ENCODE measurements at places on chromosomes 5 and 9. TPM values are rescaled to one million over a fixed set of nuclear protein-coding genes. Genes with fewer than 3 reads are reported as not detected.

ECM2 gene
- polyA plus RNA-seq: 10.8 TPM

DNA sequence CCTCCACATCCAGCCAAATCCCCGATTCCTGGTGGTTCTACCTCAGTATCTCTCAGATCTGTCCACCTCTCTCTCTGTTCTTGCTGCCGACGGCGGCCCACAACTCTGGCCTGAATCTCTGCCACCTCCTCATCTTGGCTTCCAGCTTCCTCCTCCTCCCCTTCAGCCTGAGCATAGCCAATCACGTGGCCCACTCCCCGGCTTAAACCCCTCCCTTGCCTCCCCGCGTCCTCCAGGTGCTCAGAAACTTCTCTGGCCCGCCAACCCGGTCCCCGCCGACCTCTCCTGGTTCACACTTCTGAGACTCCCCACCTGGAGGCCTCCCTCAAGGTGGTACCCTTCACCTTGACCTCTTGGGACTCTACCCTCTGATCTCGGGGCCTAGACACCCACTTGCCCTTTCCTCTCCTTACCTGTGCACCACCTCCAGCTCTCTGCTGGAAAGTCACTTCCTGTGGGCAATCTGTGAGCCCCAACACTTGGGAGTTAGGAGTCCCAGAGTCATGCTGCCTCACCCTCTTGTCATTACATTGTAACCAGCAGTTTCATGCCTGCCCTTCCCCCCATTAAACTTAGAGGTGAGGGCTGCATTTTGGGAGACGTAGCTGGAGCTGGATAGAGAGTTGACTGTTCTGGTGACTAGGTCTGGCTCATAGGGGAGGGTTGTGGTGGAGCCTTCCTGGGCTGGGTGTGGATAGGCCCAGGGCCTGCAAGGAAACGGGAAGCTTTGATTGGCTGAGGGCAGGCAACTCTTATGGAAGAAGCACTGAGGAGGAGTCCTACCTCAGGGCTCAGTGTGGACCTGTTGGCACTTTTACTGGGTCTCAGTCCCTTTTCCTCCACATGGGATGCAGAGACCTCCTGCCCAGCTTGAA, 4.5 kb upstream of the SET start:
- DNase-seq: peak; percentile 83

ITGA2 gene
- polyA plus RNA-seq: 0.50 TPM

HAVCR2 gene
- polyA plus RNA-seq: 1.8 TPM

GRCh38 chr9:784202-784601, 57.3 kb upstream of the DMRT1 start:
- no peak for DNase-seq

DNA sequence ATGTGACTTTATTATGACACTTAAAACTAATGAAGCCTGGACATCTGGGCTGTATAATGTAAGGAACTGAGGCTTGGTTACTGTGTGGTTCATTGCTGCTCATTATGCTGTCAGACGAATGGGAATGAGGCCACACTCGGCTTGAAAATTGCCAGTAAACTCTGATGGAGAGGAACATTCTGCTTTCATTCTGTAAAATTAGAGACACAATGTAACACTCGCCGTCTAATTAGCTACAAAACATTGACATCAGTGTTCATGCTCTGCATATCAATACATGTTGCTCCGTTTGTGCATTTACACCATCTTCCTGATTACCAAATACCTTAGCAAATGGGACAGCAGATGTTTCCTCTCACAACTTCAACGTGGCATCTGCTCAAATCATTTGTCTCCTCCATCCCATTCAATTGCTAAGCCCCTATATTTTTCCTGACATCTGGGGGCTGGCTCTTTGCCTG, 133.0 kb downstream of the SLC28A3 start:
- DNase-seq: no peak

DNA sequence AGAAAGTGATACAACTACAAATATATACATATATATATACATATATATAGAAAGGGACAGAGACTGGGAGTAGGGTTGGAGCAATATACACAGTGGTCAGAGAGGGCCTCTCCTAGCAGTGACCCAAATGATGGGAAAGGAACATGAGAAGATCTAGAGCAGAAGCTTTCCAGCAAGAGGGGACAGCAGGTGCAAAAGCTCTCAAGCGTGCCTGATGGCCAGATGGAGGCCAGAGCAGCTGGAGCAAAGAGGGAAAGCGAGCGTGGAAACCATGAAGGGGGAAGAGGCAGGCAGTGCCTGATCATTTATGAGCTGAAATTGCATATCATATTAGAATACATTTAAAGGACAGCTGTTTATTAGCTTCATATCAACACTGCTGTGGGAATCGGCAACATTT, 7.6 kb upstream of the GRPEL2 start:
- DNase-seq: no peak

IL7R gene
- 0.68 TPM for polyA plus RNA-seq

DNA sequence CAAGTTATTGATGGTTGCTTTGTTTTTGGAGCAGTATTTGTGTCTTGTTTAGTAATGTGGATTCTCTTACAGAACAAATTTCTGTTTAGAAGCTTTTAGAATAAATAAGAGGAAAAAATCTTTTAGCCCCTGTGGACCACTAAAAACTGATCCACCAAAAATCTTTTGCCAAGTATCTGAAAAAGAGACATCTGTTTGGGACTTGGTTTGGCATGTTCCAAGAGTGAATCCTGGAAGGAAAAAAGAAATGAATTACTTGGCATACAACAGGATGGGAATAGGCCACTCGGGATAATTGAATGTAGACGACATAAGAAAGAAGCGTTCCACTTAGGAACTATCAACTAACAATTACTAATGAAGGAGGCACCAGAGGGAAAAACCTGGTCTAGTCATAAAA, 1350.1 kb upstream of the C9orf72 start:
- no peak for DNase-seq

DNA sequence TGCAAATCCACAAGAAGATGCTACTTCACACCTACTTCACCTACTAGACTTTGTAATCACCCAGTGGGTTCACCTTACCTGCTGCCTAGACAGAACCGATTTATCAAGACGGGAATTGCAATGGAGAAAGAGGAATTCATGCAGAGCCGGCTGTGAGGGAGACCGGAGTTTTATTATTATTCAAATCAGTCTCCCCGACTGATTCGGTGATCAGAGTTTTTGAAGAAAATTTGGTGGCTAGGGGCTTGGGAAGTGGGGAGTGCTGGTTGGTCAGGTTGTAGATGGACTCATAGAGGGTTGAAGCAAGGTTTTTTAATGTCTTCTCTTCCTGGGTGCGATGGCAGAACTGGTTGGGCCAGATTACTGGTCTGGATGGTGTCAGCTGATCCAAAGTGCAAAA, 23.4 kb downstream of the SFXN1 start:
- DNase-seq: no peak
